ENCODE measurements at places on chromosomes 12 and 14. TPM values are rescaled to one million over a fixed set of nuclear protein-coding genes. Genes with fewer than 3 reads are reported as not detected.
A peak's percentile ranks its signal among the peaks of the same experiment; 100 is the strongest.

- no peak for DNase-seq
Observed at GRCh38 chr14:27305441-27305945, 707.7 kb upstream of the NOVA1 start.

GRCh38 chr14:59419303-59419702 is 45.9 kb downstream of the GPR135 start:
- DNase-seq: no peak

DNA sequence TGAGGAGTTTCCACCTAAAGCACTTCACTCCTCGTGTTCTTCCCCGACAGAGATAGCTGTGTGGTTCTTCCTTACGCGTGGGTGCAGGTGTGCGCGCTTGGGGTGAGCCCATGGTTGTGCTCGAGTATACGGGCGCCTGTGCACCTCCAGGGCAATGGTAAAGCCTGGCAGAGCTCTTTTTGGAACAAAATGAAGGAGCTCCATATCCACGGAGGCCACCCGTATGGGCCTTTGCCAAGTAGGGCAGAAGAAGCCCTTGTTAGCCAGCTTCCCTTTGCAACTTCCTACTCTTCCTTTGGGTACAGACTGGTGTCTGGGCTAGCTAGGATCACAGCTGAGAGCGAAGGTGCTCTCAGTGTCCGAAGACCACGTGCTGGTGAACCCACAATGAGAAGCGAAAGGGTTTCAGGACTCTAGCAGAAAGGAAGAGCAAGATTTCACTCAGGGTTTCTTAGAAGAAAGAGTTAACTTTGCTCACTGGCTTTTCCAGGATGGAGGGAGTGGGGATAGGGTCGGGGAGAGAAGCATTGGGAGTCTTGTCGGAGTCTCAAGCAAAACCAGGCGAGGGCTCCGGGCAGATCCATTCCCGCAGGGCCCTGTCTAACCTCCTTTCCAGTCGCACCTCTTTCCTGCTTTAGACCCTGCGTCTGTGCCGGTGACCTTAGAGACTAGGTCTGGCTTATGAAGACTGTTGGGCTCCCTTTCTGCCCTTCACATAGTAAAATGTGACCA is 960 bp upstream of the LRFN5 start:
- DNase-seq: no peak

- no peak for DNase-seq
Observed at GRCh38 chr14:99841436-99842071, 48.3 kb downstream of the EML1 start.

GRCh38 chr14:51460011-51460410 is 191.7 kb upstream of the FRMD6 start:
- DNase-seq: no peak

DNA sequence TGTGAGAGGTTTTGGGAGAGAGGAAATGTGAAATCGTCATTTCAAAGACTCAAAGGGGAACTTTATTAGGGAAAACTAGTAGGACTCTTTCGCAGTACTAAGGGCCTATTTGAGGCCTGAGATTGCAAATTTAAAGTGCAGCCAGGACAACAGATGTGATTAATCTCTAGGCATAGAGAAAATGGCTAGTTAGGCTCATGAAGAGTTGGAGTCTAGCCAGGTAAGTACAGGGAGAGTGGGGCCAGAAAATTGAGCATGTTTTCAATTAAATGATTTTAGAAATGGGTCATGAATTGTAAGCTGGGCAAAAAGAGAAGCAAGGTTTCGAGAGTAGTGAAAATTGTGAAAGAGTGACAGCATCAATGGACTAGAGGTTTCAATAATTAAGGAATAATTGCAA is 91.9 kb upstream of the LMNTD1 start:
- DNase-seq: no peak

GRCh38 chr12:4089956-4090355 is 183.6 kb upstream of the CCND2 start:
- no peak for DNase-seq

GRCh38 chr12:4448943-4449850 is 3.6 kb upstream of the FGF6 start:
- no peak for DNase-seq

GRCh38 chr12:131912518-131913274 is 16.4 kb upstream of the PUS1 start:
- no peak for DNase-seq

- DNase-seq: no peak
Observed at GRCh38 chr12:31950088-31950487, 9.1 kb upstream of the RESF1 start.

DNA sequence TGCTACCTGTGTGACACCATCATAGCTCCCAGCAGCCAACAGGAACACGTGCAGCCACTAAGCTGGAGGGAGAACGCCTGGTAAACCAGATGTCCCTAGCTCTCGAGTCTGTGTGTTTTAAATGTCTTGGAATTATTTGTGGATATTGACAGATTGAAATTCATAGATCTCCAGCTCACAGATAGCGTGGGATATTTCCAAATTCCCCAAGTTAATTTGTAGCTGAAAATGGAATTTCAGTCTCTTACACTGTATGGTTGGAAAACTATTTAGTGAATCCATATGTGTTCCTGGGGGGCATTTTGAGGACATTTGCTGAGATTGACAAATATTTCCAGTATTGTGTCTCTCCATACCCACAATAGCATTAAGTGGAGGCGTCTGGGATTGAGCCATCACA is 618.6 kb upstream of the TMEM132C start:
- DNase-seq: no peak

DNA sequence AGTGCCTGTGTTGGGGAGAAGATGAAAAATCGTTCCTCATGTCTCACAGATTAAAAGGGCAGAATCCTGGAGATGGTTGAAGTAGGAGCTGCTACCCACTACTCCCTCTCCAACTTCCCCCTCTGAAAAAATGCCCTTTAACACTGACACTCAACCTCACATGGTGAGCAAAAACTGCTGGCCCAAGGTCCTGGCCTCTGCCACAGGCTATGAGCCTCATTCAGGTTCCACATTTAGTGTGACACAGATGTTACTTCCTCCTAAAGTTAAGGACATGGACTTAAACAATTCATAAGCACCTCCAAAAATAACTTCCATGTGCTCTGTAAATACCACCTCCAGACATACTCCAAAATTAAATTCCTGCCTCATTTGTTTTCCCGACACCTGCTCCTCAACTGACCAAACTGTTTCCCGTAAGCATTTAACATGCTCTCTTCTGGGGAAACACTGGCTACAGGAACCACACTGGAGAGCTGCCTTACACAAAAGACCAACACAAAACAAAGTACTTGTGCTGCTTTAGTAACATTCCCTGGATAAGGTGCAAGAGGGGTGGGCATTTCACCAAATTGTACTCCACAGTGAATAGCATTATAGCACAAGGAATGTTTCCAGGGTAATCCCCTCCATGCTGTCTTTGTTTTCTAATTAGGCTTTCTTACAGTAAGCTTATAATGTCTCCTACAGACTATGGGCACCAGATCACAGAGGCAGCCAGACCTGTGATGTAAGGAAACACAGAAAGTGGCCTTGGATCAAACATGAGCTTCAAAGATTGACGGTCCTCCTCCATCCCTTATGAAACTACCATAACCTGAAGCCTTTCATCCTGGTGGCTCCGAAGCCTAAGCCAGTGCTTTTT is 57.0 kb downstream of the PHLDA1 start:
- no peak for DNase-seq

- peak; percentile 93 for DNase-seq
Observed at GRCh38 chr12:49043856-49044258, 16.7 kb downstream of the KMT2D start.

DNA sequence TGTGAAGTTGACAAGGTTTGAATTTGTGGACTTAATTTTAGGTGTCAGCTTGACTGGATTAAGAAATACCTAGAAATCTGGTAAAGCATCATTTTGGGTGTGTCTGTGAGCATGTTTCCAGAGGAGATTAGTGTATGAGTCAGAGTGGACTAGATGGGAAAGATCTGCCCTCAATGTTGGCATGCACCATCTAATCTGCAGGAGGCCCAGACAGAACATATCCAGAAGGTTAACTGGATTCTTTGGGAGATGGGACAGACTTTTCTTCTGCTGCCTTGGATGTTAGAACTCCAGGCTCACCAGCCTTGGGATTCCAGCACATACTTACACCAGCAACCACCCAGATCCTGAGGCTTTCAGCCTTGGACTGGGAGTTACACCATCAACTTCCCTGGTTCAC is 14.1 kb downstream of the SGPP1 start:
- DNase-seq: no peak

- no peak for DNase-seq
Observed at GRCh38 chr12:45970391-45970790, 20.0 kb downstream of the SCAF11 start.

GRCh38 chr12:71567537-71567936 is 96.1 kb downstream of the ZFC3H1 start:
- no peak for DNase-seq

DBX2 gene
- polyA plus RNA-seq: not detected

ST8SIA1 gene
- polyA plus RNA-seq: 2.8 TPM

CLEC9A gene
- 1.1 TPM for polyA plus RNA-seq

OTX2 gene
- polyA plus RNA-seq: not detected

APOF gene
- not detected for polyA plus RNA-seq

FIGNL2 gene
- 0.20 TPM for polyA plus RNA-seq

LALBA gene
- not detected for polyA plus RNA-seq

TAS2R42 gene
- polyA plus RNA-seq: not detected

CERS5 gene
- polyA plus RNA-seq: 40.3 TPM

LMO3 gene
- polyA plus RNA-seq: 0.48 TPM

MAP1LC3B2 gene
- 1.2 TPM for polyA plus RNA-seq
